ENCODE measurements at places on chromosomes 12 and 14.

GRCh38 chr12:8887285-8887715 lies 27.0 kb upstream of the PHC1 start:
- no peak for DNase-seq

DNA sequence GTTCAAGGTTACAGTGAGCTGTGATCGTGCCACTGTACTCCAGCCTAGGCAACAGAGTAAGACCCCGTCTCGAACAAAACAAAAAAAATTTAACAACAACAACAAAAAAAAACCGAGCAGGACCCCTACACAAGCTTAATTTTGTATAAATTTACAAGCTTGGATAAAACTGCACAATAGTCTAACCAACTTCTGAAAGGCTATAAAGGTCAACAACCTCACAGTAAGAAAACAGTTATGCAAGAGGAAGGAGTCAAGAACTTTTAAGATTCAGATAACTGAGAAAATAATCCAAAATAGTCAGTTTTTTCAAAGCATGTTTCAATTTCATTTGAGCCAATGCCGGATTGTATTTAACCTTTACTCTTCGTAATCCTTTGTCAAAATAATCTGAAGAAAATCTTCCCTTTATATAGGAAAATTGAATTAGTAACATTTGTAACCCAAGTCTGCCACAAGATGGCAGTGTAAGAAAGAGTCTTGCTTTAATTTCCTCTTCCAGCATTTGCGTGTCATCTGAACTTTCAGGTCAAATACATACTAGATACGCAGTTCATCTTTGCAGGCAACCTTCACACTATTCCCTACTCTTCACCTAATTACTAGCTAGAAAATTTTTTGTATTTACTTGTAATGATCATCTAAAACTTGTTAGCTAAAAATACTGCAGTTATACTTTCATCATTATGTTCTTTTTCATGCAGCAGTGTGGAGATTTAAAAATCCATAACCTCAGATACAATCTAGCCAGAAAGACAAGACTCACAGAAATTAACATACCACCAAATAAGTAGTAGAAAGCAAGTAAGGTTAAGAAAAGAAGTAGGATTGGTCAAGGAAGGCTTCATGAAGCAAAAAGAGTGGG lies 5.8 kb downstream of the CCNB1IP1 start:
- peak; percentile 81 for DNase-seq

- DNase-seq = no peak
Measured at GRCh38 chr14:23660290-23661226, 24.4 kb downstream of the DHRS2 start.

DNA sequence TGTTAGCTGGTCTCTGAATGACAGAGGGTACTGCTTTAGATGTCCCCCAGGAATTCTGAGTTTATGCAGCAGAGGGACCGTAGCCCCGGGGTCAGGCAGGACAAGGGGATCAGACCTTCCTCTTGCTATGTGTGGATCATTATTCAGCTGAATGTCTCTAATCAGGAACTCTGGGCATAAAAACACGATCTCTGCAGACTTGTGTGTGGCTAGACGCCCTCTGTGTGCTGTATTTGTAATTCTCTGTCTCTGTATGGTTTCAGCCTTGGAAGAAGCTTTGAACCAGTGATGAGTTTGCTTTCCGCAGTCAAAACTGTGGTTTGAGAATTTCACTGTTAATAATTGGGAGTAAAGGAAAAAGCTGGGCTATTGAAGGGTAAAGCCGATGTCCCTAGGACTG lies 125.3 kb downstream of the ETV6 start:
- no peak for DNase-seq

- no peak for DNase-seq
Measured at GRCh38 chr12:15984097-15984800, 73.1 kb downstream of the DERA start.

- DNase-seq = no peak
Measured at GRCh38 chr12:51950682-51951198, 759 bp upstream of the ACVR1B start.

DNA sequence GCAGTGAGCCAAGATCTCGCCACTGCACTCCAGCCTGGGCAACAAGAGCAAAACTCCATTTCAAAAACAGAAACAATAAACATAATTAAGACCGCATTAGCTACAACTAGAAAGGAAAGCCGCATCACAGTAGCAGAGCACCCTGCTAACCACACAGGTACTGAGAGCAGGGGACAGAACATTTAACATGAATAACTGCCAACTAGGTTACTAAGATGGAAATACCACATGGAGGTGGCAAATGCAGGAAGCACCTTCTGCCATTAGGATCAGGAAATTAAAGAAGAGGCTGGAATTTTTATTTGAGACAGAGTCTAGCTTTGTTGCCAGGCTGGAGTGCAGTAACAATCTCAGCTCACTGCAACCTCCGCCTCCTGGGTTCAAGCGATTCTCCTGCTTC lies 41.9 kb downstream of the CDC42BPB start:
- DNase-seq = no peak

- no peak for DNase-seq
Measured at GRCh38 chr14:36021591-36022320, 154.8 kb downstream of the PTCSC3 start.

- DNase-seq = no peak
Measured at GRCh38 chr12:96237465-96238077, 43.4 kb downstream of the ELK3 start.

- DNase-seq = peak; percentile 55
Measured at GRCh38 chr12:122790393-122791075, 16.2 kb downstream of the CCDC62 start.

DNA sequence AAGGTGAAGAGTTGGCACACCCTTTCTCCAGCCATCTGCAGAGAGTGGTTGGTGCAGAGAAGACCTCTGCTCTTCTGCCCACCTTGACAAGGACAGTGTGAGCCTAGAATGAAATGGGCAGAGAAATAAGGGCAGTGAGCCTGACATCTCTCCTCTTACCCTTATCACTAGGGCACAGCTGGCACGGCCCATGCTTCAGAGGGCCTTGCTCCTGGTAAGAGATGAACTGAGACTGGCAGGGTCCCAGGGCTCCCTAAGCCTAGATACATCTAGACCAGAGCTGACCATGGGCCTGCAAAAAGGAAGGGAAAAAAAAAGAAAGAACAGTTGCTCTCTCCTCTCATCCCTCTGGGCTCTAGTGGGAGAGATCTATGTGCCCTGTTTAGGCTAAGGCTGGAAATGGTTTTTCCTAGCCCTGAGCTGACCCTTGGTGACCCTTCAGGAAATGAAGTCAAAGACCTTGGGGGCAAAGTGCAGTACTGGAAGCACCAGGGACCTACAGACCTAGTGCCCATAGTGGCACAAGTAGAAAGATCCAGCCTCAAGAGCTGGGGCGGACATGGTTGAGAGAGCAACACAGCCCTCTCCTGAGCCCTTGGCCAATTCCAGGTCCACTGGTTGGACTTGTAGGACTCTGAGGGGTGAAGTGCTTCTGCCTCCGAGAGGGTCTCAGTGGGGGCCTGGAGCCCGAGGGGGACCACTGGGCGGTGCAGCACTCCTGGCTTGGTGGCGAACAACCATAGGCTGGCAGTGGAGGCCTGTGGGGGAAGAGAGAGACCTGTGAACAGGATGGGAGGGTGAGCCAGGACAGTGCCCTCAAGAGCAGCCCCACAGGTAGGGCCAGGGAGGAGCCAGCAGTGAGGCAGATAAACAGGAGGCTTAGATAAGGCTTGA lies 22.0 kb downstream of the PRPF40B start:
- DNase-seq = no peak

GRCh38 chr12:5014269-5014668 lies 29.4 kb upstream of the KCNA5 start:
- no peak for DNase-seq

DNA sequence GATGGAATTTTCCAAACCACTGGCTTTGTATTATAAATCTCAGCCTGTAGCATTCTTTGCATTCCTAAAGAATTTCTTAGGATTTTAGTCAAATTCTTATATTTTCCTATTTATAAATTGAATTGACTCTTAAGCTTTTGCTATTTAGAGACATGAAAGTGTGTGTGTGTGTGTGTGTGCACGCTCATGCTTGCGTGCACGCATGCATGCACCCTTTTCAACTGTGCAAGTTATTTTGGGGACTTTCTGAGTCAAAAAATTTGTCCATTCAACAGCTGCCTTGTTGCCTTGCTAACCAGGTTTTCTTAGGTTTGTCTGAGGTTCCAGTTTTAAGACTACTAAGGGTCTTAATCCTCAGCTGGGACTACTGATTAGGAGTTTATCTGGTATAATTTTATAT lies 42.6 kb downstream of the GPATCH2L start:
- DNase-seq = no peak

GRCh38 chr12:41190338-41190737 lies 2.2 kb downstream of the PDZRN4 start:
- peak; percentile 6 for DNase-seq

DNA sequence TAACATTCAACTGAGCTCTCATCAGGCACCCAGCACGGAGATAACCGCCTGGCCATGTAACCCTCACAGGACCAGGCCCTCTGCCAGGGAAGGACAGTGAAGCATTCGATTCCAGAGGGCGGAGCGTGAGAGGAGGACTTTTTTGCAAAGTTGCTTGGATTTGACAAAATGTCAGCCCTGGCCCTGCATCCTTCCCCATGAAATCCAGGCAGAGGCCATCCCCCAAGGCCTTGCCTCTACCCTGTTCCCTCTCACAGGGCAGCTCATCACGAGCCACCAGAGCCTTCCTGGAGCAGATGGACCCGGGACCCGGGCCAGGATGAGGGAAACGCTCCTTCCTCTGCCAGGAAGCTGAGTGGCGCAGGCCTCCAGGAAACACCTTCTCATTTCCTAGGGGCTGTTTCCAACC lies 17.0 kb downstream of the CAMKK2 start:
- DNase-seq = no peak

GRCh38 chr12:40635141-40635731 lies 57.0 kb upstream of the CNTN1 start:
- DNase-seq = no peak

DNA sequence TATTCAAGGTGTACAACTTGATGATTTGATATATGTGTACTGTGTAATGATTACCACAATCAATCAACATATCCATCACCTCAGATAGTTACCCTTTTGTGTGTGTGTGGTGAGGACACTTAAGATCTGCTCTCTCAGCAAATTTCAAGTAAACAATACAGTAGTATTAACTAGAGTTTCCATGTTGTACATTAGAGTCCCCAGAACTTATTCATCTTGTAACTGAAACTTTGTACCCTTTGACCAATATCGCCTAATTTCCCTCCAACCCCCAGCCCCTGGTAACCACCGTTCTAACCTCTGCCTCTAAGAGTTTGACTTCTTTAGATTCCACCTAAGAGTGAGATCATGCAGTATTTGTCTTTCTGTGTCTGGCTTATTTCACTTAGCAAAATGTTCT lies 12.1 kb downstream of the ADCK1 start:
- no peak for DNase-seq

GRCh38 chr12:19833775-19834501 lies 394.6 kb downstream of the AEBP2 start:
- no peak for DNase-seq

DNA sequence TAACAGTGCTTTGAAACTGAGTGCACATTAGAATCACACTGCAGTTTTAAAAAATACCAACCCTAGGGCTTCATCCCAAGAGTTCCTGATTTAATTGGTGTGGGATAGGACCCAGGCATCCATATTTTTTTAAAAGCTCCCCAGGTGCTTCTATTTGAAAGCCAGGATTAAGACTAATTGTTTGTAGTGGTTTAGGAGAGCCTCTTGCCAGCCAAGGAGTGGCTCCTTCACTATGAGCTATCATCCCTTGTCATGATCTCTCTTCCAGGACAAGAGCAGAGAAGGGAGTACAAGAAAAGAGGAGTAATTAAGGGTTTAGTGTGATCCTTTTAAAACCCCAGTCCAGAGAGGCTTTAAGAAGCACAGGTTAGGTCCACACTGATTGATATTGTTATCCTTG lies 178.0 kb downstream of the CAND1 start:
- DNase-seq = peak; percentile 59

DNA sequence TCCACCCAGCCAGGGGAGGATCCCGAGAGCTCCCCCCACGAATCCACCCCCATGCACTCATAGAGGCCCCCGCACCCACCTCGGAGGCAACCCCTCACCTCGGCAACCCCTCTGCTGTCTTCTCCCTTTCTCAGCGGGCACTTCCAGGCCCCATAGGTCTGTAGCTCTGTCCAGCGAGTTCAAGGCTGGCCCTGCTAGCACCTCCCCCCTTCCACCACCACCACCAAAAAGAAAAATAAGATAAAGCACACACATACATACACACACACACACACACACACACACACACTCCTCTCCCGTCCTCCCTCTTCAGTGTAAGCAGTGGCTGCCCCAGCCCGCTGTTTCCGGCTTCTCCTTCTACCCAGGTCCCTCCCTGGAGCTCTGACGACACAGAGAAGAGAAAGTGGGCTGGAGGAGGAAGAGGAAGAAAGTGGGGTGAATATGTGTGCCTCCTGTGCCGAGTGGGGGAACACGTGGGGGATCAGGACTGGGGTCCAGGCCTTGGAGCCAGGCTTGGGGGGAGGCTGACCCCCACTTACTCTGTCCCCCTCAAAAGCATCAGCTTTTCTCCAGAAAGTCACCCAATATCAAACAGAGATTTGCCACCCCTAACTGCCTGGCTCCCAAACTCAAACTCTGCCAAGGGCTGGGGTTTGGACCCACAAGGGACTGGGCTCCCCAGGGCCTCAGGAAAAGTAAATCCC lies at the start of gene STAT6:
TSS of gene STAT6 (minus strand) at position 332 of the 704 bp plus-strand sequence. CDS start 3,084 bp downstream, outside the sequence.
- DNase-seq = peak; percentile 58

GRCh38 chr14:51776102-51776894 lies 84.1 kb upstream of the GNG2 start:
- DNase-seq = peak; percentile 78

GRCh38 chr12:53049571-53050318 lies at the start of gene TNS2:
Gene TNS2 (plus strand): TSS chr12:53050065. CDS start chr12:53050186, 121 bp downstream.
- peak; percentile 65 for DNase-seq

DNA sequence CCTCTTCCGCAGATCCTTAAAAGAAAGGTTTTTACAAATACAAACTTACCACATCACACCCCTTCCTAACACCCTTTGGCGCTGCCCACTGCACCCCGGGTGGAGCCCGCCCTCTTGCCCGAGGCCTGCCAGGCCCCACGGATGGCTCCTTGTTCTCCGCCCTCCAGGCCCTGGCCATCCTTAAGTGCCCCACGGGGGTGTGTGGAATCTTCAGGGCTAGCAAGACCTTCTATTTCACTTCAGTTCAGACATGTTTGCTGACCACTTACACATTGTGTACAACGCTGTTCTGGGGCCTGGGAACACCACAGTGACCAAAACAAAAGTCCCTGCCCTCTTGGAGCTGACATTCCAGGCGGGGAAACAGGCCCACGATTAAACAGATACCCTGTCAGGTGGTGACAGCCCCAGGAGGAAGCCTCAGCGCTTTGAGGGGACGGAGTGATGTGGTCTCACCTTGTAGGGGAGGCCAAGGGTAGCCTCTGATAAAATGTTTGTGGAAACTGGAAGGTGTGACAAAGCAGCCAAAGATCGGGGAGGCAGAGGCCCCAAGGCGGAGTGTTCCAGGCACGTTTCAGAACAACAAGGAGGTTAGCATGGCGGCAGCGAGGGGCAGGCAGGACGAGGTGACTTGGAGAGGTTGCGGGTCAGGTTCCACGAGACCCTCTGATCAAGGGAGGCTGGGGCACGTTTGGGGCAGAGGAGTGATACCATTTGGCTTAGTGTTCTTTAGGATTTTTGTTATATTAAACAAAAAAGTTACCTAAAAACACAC lies 27.0 kb downstream of the TPCN1 start:
- DNase-seq = no peak
